Stimulated activated CD4-positive, alpha-beta T cell treated with anti-CD3 and anti-CD28 coated beads, Interleukin-12 subunit alpha, Interleukin-12 subunit beta, amount 100 ng/mL, for 4 hours (primary cell): ENCODE measurements at places on chromosomes 11 and 22.

GRCh38 chr11:120398132-120398531 is 61.9 kb downstream of the ARHGEF12 start:
- no peak for DNase-seq

DNA sequence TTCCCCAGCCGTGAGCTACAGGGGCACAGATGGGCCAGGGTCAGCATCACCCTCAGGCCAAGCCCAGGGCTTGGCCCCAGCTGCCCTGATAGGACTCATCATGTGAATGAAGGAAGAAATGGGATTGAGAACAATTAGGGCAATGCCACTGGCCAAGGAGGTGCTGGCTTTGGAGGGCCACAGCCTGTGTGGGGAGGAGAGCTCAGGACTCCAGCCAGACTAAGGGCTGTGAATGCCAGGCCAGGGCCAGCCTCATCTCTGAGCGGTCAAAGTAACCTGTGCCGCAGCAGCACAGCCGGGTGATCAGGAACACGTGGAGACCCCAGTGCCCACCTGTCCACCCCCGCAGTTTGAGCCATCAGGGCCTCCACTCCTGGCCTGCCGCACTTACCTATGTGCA is 10.1 kb downstream of the CHID1 start:
- DNase-seq, result no peak

DNA sequence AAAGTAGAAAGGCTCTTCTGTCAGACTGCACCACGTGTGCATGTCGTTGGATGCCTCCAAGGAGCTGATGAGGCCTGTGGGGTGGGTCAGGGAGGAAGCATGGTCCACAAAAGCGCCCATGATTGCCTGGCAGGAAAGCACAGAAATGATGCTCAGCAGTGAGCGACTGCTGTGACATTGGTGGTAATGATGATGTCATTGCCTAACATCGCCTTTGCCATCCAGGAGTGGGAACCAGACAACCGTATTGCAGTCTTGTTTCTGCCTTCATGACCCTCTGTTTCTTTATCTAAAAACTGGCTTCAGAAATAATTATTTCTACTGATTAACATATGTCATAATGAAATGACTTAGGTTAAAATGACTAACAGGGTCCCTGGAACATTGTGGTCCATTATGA is 477.8 kb upstream of the B3GAT1 start:
- no peak for DNase-seq

DNA sequence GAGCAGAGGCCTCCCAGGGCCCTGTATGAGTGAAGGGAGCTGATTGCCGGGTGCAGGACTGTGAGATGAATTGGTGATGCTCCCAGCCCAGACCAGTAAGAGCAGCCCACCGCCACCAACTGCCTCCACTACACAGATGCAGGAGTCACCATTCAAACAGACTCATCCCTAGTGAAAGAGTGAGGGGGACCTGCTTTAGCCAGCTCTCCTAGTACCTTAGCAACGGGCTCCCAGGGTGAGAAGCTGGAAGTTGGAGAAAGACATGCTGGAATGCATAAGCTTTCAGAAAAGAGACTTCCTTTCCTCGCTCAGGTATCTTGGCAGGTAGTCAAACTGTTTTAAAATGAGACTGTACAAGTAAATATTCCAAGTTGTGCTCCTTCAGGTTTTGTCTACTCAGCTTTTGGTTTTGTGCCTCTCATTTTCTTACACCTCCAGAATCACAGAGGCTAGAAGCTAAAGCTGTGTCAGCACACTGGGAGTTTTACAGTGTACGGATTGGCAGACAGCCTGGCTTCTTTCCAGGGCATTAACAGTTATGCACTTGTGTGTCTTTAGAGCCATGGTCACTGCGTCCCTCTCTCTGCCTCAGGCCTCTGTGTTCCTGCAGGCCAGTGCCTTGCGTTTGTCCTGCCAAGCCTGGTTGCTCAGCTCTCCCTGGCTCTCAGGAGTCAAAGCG is 146.2 kb downstream of the ATXN10 start:
- DNase-seq, result no peak

DNA sequence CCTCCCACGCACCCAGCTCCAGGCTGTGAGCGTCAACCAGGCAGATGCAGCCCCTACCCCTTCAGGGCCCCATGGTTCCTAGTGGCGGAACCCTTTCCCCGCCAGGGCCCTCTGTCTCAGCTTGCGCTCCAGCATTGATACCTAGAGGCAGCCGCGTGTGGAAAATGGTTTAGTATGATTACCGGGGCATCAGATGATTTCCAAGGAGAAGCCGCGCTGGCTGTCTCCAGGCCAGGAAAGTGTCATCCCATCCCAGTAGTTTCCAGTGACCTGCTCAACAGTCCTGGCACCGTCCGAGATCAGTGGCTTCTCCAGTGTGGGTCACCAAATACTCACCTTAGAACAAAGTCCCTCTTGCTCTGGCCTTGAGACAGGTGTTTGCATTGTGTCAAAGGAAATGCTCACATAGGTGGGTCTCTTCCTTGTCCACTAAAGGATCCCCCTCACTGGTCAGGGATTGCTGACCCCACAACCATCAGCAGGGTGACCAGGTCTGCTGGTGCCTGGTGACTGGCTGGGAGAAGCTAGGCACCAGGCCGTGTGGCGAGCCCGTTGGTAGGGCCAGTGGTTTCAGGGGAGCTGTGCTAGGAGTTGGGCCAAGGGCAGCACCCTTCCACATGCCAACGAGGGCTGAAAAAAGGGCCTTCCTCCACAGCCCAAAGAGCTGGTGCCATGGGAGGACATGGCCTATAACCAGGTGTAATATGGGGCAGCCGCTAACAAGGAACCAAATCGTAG is 109.4 kb downstream of the MORC2 start:
- DNase-seq, result no peak

- DNase-seq, result no peak
These were observed 345.8 kb downstream of the BRD1 start for GRCh38 chr22:49481659-49482399.

DNA sequence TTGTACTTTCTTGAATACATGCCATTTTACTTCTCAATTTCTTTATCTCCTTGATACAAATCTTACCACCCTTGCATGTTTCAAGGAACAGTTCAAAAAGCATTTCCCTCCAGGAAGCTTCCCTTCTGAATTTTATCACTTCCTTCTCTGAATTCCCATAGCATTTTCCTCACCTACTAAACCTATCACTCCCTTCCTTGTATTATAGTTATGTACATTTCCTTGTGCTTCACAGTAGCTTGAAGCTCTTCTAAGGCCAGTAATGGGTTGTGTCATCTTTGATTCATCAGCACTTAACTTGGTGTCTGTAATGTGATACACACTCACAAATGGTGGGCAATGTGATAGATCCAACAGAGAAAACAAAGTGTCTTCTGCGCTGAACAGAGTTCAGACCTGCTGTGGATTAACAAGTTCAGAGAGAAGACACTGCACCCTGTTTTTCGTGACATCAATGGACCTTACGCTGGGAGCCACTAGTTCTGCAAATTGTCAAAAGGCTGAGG is 127.5 kb downstream of the CCDC81 start:
- DNase-seq, result no peak

DNA sequence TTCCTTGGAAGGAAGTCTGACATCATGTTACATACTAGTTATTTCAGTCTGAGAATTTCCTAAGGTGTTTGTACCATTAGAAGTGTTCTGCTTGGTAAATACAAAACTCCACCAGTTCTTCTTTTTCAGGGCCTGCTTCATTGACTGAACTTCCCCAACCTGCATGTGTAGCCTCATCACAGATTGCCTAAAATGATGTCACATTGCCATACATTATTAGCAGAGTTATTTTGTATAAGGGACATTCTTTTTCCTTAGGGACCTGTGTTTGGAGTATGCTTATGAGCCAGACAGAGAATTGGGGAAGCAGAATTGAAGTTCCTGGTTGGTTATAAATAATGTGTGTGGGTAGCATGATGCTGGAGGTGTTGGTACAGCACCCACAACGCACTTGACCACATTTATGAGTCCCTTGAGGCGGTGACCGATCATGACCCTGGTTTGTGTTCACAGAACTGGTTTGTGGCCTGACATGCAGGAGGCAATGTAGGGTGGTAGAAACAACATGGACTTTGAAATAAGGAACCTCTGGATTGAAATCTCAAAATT is 16.4 kb upstream of the MMP7 start:
- DNase-seq, result no peak

DNA sequence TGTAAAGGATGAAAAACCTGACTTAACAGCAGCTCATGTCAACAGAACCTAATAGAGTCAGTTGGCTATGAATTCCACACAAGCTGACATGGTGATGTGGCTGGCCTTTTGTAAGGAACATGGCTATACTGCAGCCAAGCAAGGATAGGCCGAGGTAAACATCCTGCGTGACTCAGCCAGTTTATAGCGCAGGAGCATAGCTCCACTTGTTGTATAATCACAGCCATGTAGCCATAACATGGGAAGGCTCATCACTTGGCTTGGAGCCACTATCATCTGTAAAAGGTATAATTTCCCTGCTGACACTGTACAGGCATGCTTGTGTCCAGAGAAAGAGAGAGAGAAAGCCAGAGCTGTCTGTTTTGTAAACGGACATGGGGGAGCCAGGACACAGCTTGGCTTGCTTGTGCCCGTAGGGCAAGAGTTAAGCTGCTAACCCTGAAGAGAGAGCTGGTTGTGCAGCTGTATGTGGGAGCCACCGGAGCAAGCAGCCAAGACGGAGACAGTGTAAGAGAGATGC is 104.4 kb upstream of the PLET1 start:
- no peak for DNase-seq

- DNase-seq, result no peak
These were observed 155.5 kb downstream of the SHANK2 start for GRCh38 chr11:71096751-71097388.

DNA sequence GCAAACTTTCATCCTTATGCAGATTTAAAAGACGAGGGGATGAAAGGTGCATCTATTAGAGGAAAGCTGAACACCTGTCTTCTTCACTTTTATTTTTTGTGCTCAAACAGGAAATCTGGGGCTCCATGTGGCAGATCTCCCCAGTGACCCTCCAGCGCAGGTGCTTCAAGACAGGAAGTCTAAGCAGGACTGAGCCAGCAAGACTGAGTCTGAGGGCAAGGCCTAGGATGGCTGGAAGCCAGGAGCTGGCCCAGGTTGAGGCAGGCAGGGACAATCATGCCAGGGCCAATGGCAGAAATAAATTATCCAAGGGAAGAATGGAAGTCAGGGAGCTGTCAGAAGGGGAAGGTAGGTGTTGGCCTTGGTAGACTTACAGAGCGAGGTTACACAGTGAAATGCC is 101.1 kb upstream of the SPON1 start:
- DNase-seq, result no peak

GRCh38 chr22:43109921-43110443 is 568 bp upstream of the BIK start:
- no peak for DNase-seq

DNA sequence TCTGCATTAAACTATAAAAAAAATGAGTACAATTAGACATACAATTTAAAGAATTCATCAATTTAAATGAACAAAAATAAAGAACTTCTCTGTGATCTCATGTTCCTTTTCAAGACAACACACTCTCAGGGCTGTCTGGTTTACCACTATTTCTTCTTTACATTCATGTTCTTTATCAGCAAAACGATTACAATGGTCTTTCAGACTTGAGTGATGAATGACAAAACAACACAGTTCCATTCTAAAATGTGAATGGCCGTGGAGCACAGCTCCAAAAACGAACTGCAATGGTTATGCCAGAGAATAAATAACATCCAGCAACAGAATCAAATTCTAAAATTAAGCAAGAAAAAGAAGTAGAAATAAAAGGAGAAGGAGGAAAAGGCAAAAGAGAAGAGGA is 113.1 kb downstream of the CADM1 start:
- DNase-seq, result no peak

DNA sequence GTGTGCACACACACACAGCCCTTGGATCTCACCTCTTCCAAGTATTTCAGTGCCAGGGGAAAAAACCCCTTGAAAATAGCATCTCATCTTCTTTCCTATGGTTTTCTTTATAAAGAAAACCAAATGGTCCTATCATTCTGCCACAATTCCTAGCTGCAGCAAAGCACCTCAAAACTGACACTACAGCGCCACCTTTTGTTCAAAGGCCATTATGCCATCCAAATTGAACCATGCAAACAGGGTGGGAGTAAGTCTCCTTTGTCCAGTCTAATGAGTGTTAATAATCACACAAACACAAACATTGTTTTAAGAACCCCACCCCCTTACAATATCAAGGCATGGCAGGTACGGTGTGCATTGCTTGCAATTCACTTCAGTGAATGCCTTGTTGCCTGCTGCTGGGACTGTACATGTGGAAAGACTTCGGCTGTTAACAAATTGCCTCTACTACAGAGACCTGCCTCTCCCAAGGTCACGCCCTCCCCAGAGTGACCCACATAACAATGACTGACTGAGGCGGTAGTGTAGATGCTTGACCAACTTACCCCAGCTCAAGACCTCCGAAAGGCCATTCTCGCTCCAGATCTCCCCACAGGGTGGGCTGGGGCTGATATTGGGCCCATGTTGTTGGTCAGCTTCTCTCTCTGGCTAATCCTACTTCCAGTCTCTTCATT is 31.7 kb downstream of the FAM181B start:
- no peak for DNase-seq

GRCh38 chr22:31814942-31815341 is 61.1 kb downstream of the DEPDC5 start:
- DNase-seq, result no peak

- DNase-seq, result no peak
These were observed 109.7 kb upstream of the USP47 start for GRCh38 chr11:11732116-11732515.

GRCh38 chr11:115672999-115673411 is 168.8 kb upstream of the CADM1 start:
- DNase-seq, result no peak

GRCh38 chr22:33083212-33083611 is 25.0 kb upstream of the SYN3 start:
- no peak for DNase-seq

GRCh38 chr11:911031-911889 is 650 bp upstream of the CHID1 start:
- peak; percentile 46 for DNase-seq

DNA sequence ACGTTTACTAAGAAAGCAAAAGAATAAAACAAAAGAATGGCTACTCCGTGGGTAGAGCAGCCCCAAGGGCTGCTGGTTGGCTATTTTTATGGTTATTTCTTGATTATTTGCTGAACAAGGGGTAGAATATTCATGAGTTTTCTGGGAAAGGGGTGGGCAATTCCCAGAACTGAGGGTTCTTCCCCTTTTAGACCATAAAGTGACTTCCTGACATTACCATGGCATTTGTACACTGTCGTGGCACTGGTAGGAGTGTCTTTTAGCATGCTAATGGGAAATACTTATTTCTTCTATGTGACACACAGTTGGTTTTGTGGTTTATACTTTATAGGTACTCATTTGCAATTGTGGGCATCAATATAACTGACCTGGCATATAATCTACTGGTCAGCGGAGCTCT is 56.3 kb downstream of the SLN start:
- no peak for DNase-seq
